HFFc6 (cell line): ENCODE measurements at places on chromosomes 5 and 9.

DNA sequence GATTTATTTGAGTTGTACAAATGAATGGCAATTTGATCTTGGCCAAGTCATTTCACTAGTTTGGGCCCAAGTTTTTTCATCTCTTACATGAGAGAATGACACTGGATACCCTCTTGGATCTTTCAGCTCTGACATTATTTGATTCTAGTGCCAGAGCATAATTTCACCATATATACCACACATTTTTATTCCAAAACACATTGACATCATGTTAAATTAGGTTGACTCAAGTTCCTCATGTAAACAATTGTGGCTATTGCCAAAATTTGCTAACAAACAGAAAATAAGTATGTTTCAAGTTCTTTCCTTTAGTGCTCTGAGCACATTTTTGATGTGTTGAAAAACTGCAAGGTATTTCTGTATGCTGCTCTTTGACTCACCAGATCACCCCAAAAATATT, 375.8 kb downstream of the ZNF608 start:
- DNase-seq, result no peak

DNA sequence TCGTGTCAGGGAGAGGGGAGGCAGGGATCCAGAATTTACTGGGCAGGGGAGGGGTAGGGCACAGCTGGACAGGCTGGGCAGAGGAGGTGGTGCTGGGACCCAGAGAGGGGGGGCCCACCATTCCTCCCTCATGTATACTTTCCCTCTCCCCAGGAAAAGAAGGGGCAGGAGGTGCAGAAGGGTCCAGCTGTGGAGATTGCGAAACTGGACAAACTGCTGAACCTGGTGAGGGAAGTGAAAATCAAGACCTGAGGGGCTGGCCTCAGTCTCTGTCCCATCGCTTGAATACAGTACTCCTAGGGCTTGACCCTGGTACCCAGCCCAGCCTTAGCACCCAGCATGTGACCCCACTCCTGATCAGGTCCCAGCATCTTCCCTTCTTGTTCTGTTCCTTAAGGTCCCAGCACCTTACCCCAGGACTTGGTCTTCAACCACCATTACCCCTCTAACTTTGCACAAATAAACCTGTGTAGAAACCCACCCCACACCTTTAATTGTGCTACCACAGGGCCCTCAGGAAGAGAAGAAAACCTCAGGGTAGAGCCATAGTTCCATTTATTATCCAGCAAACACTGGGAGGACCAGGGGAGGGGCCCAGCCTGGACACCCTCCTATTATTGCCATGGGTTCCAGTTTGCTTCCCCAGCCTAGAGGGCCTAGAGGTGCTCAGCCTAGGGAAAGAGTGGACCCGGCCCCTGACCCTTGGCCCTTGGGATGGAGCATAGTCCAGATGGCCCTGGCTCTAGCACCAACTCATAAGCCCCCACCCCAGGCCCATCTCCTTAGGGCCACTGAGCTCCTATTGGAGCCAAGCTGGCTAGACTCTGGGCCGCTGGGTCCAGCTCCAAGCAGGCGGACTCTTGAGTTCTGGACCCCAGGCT, 2.0 kb downstream of the ENHO start:
- DNase-seq, result no peak

GRCh38 chr5:15433709-15434108, 66.3 kb upstream of the FBXL7 start:
- no peak for DNase-seq

DNA sequence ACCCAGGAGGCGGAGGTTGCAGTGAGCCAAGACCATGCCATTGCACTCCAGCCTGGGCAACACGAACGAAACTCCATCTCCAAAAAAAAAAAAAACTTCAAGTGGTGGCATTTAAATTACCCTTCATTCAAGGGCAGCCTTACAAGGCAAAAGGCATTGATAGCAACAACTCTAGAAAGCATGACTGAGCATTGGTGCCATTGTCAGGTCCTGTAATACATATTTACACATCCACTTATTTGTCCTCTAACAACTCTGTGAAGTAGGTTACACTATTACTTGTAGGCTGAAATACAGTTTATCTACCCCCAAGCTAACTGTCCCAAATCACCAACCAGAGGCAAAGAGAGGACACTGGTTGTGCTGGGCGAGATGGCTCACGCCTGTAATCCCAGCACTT, 52.7 kb upstream of the LARP1 start:
- no peak for DNase-seq
